ENCODE measurements at places on chromosomes 2 and 18. TPM values are rescaled to one million over a fixed set of nuclear protein-coding genes. Genes with fewer than 3 reads are reported as not detected.

FABP1 gene
- polyA plus RNA-seq: 0.99 TPM

SPATS2L gene
- 153 TPM for polyA plus RNA-seq

HAT1 gene
- polyA plus RNA-seq: 60.7 TPM

SLC14A1 gene
- 7.1 TPM for polyA plus RNA-seq

ALPG gene
- polyA plus RNA-seq: not detected

ST8SIA3 gene
- not detected for polyA plus RNA-seq

CDH7 gene
- not detected for polyA plus RNA-seq

GRCh38 chr2:189900726-189901125 lies 116.5 kb downstream of the PMS1 start:
- DNase-seq: no peak

DNA sequence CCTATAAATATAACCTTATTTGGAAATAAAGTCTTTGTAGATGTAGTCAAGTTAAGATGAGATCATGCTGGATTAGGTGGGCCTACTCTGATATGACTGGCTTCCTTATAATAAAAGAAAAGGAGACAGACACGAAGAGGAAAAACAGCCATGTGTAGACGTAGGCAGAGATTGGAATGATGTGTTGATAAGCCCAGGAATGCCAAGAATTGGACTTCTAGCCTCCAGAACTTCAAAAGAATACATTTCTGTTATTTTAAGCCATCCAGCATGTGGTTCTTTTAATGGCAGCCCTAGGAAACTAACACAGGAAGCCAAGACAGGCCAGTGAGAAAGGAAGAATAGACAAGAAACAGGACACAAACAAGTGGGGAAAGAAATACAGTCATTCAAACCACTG lies 68.6 kb downstream of the NYAP2 start:
- DNase-seq: no peak

DNA sequence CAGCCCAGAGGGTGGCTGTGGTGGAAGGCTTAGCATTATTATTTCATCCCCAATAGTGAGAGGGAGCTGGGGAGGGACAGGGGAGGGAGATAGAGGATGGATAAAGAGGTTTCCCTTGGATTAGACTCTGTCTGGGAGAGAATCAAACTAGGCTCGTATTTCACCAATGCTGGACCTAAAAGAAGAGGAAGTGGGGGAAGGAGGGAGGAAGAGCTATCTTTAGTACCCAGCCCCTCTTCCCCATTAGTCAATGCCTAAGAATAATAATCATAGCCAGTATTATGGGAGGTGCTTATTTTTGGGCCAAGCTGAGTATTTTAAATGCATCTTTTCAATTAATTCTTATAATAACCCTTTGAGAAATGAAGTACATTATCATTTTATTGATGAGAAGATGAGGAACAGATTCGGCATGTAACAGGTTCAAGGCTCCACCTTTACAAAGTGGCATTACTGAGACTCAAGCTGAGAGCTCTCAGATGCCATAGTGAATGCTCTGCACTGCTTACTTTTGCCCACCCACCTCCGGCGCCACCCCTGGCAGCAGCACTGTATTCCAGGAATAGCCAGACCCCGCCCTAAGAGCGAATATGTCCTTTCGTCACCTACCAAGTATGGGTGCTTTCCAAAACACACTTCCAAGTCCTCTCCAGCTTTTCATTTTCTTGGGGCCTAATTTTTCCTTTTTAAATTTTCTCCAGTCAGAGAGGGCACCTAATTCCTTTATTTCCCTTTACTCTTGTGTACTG lies 21.0 kb downstream of the PAX8 start:
- no peak for DNase-seq

DNA sequence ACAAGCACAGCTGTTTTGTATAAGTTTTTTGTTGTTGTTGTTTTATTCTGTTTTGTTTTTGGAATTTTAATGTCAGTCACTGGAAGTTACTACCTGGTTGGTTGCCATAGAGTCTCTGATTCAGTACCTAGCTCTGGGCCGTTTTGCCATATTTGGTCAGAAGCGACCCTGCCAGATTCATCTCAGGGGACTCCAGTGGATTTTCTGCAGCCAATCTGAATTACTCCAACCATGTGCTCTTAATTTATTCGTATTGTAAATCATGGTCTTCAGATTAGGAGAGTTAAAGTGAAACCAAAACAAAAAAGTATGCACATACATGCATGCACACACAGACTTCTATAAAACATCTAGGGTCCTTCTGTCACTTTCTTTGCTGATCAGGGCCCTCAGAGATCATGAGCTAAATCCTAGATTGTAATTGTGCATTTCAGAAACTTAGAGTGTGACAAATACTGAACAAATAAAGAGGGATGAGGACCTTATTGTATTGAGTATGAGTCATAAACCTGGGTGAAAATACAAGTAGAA lies 317.4 kb upstream of the UBE2E3 start:
- DNase-seq: no peak

GRCh38 chr18:10015288-10015701 lies 101.5 kb downstream of the VAPA start:
- no peak for DNase-seq

- no peak for DNase-seq
These were observed 156.2 kb downstream of the PRPF40A start for GRCh38 chr2:152560873-152561595.

DNA sequence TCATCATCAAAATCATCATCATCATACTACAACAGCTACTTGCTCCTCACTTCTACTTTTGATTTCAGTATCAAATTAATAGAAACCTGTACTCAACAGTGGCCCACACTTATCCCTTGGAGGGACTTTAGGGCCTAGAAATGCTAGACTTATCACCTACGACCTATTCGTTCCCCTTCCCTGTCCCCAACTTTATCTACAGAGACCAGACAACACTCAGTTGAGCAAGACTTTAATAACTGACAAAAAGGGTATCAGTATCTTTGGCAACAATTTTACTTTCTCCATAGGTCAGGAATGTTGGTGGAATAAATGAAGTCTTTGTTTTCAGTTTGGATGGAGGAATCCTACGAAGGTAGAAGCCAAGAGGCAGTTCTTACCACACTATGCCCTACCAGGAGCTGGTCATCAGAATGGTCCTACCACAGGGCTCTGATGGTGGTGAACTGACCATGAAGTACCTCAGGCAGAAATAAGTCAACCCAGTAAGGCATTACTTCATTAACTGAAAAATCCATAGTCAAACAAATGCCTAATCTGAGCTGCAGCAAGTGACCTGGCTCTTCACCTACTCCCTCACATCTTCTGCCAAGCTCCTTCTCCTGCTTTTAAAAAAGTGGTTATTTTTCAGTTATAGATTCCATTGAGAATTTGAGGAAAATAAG lies 26.6 kb downstream of the MBD2 start:
- DNase-seq: no peak

GRCh38 chr2:75466708-75467311 lies 93.9 kb downstream of the EVA1A start:
- DNase-seq: no peak

DNA sequence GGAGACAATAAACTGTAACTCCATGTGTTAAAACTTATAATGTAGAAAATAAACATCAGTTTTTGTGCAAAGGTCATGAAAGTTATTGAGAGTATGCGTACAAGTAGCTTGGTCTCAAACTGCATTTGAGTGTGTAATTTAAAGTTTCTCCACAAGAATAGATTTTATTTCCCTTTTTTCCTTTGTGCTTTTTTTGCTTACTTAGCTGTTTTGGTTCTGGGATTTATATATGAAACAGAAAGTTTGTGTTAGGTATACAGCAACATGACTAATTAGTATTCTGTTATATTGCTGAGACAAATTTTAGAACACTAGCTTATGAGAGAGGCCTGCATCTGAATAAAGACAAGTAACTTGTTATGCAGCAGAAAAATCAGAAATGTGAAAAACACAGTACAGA lies 67.5 kb downstream of the GTF2A1L start:
- DNase-seq: no peak

DNA sequence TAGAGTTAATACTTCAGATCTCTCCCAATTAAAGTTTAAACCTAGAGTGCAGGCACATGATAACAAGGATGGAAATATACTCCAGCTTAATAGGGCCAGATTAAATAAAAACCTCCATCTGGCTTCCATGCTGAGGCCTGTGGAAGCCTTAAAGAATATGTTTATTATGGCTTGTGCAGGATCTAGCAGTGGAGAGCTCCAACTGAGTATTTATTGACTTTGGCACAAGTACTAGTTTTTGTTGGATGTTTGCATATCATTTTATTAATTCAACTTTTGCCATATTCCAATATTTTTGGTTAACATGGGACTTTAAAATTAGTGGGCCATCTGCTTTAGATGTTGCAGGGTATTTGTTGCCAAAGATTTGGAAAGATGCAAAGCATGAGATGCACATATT lies 860.4 kb upstream of the SOX11 start:
- no peak for DNase-seq

DNA sequence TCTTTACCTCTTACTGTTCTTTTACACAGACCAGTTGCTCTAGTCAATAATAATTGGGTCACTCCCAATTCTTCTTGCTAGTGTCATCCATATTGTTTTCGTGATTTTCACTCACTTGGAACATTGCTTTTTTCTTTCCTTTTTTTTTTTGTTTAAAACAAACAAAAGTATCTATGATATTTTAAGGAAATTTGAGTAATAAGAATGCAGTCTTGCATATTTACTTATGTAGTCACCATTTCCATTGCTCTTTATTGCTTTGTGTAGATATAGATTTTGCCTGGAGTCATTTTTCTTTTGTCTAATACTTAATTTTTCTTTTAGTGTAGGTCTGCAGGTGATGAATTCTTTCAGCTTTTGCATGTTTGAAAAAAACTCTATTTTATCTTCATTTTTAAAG lies 71.9 kb downstream of the WDR7 start:
- no peak for DNase-seq

- DNase-seq: no peak
These were observed 131.2 kb upstream of the TTC27 start for GRCh38 chr2:32496662-32497061.

DNA sequence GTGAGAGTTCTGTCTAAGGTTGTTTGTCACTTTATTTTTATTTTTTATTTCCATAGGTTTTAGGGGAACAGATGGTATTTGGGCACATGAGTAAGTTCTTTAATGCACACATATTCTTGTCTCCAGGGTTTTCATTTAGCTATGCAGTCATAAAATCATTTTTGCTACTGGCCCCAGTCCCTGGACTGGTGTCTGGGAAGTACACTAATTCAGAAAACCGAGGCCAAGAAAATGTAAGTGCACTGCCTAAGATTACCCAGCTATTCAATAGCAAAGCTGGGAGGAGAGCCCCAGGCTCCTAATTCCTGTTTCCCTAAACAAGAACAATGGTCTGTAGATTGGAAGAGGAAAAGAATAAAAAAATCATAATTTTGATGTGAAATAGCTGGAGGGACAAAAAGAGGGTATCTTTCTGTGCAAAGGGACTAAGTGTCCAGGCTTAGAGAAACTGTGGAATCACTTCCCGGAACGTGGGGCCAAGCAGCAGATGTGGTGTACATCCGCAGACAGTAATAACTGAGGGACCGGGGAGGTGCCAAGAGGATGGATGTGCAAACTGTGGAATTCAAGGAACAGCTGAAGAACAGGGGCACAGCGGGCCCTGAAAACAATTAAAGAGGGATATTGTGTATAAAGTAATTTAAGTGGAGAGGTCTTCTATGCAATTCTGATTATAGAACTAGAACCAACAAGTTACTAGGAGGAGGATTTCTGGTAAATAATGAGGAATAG lies 236.3 kb downstream of the ACKR3 start:
- no peak for DNase-seq

DNA sequence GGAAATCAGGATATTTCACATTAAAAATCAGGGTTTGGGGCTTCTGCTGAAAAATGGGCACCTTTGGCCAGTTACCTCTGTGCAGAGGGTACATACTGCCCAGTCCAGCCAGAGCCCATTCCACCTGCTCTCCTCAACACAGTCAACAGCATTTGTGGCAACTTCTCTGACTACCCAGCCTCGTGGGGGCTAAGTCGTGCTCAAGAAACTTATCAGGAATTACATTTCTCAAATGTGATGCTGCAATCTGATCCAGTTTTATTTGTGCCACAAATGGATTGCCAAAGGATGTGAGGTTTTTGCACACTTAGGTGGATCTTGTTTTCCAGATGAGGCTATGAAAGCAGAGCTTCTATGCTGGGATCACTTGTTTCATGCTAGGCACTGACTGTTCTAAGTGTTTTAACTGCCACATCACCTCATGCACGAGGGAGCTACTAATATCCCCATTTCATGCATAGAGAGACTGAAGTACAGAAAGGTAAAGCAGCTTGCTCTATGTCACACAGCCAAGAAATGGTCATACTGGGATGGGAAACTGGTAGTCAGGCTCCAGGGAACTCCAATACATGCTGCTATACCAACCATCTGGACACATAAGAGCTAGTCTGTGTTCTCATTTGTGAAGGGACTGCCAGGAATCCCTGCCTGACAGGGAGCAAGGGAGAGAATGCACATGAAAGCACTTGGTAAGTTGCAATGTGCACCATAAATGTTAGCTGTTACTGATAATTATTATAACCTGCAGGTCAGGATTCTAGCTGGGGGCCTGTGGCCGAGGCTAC lies 89.0 kb upstream of the HK2 start:
- no peak for DNase-seq

DNA sequence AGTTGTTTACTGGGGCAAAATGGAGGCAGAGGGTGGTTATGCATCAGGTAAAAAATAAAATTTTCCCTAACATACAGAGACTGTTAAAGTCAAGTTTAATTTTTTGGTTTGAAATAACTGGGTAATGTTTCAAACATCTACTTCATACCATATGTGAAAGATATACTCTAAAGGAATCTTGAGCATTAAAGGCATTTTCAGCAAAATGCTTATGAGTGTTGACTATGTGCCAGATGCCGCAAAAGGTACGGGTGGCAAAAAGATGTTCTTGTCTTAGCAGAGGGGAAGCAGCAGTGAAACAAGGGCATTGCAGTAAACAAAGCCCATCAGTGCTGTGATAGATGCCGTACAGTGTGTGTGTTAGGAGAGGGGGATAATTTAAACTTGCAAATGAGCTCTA lies 263.1 kb upstream of the ID2 start:
- DNase-seq: no peak

GRCh38 chr2:71799013-71799575 lies 345.7 kb downstream of the DYSF start:
- no peak for DNase-seq
